Lower leg skin (tissue), 4 donors: ENCODE measurements at places on chromosomes 5 and 9. TPM values are rescaled to one million over a fixed set of nuclear protein-coding genes. Genes with fewer than 3 reads are reported as not detected.

Gene MAMDC2
- total RNA-seq: 5.7 TPM

DNA sequence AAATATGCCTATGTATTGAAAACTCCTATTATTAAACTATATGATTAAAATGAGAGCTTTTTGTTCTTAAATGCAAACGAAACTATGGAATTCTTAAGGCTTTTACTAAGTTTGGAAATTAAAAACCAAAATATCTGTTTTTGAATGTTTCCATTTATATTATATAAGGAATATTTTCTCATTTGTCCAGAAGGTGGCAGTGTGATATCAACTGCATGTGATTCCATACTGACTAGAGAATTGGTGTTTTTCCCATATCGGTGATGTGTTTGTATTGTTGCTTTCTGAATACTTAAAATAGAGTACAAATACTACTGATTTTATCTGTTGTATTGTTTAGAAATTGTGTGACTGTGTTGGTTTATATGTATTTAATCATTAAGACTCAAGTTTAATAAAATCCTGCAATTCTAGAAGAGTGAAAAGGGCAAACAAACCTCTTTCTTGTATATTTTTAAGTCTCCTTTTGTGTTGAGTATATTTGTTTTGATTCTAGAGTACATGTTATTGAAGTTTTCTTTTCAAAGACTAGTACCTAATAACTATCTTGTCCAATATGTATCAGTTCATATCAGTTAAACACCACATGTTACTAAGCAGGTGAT is 320.8 kb downstream of the CCDC171 start:
- no peak for DNase-seq

DNA sequence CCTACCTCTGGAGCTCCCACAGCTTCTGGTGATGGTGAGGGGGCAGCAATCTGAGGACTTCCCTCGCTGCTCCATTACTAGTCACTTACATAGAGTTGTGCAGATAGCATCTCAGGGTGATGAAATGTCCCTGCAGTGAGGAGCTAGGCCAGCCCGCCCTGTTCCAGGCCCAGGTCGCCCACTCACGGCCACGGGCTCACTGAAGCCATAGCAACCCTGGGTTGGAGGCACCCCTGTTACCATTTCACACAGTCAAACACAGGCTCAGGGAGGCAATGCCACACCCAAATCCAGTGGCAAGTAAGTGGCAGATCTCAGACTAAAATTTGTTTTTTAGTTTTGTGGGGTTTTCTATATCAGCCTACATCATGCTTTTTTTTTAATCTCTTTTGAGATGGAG is 19.6 kb downstream of the SH2D3C start:
- DNase-seq: no peak

DNA sequence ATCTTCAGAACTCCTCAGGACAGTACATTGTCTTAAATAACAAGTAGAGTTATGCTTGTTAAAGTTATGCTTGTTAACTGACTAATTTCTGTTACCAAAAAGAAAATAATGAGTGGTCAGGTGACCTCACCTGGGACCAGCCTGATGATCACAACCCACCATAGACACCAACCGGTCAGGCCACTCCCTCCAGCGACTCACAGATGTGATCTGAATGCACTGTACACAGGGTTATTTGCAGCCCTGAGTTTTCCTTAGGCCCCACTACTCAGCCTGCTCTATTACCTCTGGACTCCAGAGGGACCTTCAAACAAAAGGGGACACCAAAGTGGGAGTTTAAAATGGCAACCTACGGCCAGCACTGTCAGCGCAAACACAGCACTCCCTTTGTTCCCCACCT is 55.3 kb downstream of the ARSB start:
- no peak for DNase-seq

DNA sequence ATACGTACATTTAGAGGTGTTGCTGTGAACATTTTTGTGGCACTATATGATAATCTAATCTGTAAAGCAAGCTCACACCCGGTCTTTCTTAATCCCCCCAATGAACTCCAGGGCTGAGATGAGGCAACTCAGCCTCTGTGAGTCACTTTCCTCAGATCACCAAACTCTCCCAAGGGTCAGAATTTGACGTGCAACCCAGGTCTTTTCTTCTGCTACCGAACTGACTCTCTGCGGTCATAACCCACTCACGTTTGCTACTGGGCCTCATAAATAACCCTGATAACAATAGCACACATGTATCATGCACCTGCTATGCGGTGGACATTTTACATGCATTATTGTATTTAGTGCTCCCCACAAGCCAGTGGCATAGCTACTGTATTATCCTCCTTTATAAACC is 153.1 kb downstream of the DROSHA start:
- no peak for DNase-seq
